Stimulated activated CD4-positive, alpha-beta T cell treated with anti-CD3 and anti-CD28 coated beads, Interleukin-4, amount 100 ng/mL, for 4 hours (primary cell): ENCODE measurements at places on chromosomes 16 and 17.

- DNase-seq, result no peak
Measured at GRCh38 chr17:36979565-36979941, 30.8 kb downstream of the AATF start.

GRCh38 chr16:57038166-57038565 lies 48.8 kb downstream of the NLRC5 start:
- DNase-seq, result no peak

GRCh38 chr17:20063665-20064648 lies 54.8 kb downstream of the SPECC1 start:
- no peak for DNase-seq

DNA sequence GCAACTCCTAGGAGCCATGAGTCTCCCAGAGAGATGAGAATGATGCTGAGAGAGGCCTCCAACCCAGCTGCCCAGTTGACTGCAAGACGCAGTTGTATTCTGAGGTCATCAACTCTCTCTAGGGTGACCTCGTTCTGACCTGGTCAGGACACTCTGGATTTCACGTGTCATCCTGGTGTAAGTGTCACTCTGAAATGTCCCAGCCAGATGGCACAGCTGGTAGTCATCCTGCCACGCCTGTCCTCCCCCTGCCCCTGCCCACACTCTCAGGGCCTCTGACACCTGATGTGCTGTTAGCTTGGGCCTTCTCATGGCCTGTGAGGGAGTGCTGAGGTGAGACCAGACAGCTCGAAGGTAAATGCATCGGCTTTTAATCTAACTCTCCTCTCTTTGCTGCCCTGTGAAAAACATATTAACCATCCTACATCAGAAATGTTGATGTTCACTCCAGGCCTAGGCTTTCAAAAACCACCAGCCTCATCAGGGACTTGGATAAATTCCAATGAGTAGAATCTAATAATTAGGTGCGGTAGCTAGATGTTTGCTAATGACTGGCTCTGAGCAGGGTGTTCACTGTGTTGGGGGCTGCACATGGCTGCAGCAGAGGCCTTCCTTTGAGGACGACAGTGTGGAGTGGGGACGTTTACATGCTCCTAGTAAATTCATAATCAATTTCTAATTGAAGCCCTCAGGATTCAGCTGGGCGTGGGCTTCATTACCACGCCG lies 13.8 kb downstream of the MLYCD start:
- no peak for DNase-seq

- no peak for DNase-seq
Measured at GRCh38 chr17:10127819-10128425, 70.5 kb downstream of the GAS7 start.

- peak; percentile 65 for DNase-seq
Measured at GRCh38 chr17:74738051-74738996, 1.3 kb downstream of the RAB37 start.

GRCh38 chr17:69763503-69763902 lies 311.5 kb upstream of the KCNJ16 start:
- DNase-seq, result no peak

- DNase-seq, result no peak
Measured at GRCh38 chr17:57971572-57971971, 16.4 kb upstream of the CUEDC1 start.

GRCh38 chr16:2471016-2471652 lies at the start of gene NTN3:
TSS of gene NTN3 (plus strand) at chr16:2471297. CDS start at chr16:2471702, 405 bp downstream.
- DNase-seq, result no peak

- DNase-seq, result no peak
Measured at GRCh38 chr16:55534756-55535155, 25.9 kb downstream of the LPCAT2 start.

GRCh38 chr17:36705874-36706731 lies 104.7 kb downstream of the MRM1 start:
- DNase-seq, result peak; percentile 34

DNA sequence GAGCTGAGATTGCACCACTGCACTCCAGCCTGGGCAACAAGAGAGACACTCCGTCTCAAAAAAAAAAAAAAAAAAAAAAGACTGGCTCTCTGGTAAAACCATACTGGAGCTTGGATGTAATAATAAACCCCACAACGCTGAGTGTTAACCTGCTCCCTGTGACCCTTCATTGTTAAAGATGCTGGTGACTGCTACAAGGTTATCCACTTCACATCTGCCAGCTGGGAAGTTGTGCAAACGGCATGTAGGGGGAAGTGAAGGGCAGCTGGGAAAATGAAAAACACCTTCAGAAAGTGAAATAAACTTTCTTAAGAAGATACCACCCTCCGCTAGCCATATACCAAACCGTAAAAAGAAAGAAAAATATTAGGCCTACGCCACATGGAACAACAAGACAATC lies 131.0 kb upstream of the NUDT7 start:
- no peak for DNase-seq

- DNase-seq, result no peak
Measured at GRCh38 chr16:17215936-17216335, 254.8 kb downstream of the XYLT1 start.

GRCh38 chr17:11921296-11921695 lies 76.0 kb downstream of the ZNF18 start:
- no peak for DNase-seq

GRCh38 chr17:62641951-62642350 lies 14.5 kb downstream of the MRC2 start:
- DNase-seq, result no peak

DNA sequence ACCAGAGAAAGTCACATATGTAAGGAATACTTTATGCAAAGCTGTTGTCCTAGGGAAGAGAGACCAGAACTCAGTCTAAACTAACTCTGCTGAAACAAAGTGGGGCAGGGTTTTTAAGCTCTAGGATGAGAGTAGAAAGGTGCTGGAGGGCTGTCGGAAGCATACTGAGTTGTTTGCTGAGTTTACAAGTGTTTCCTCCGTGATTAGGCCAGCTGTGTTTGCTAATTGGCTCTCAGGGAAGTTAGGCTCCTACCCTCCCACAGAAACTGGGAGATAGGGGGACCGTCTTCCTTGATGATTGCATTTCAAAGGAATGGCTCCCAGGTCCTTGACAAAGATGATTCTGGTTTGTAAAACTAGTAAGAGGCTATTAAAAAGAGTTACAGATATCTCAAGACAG lies 24.4 kb upstream of the CRYM start:
- DNase-seq, result no peak

DNA sequence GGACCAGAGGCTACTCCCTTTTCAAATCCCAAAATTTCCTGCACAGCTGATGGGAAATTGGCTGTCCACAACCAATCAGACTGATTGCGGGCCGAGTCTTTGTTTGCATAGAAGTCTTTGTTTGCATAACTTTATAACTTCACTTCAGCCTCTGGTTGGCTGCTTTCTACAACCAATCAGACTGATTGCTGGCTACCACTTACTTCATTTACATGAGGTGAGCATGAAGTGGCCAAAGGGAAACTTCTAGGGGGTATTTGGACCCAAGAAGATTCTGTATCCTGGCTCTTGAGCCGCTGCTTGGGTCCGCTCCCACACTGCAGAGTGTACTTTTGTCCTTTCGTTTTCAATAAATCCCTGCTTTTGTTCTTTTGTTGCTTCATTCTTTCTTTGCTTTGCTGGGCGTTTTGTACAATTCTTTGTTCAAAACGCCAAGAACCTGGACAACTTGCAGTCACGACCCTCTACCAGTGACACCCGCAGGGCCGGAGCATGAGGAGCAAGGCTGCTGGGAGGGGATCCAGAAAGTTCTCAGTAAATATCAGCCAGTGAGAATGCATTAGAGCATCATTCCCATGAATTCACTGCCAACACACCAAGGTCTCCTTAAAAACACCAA lies 67.5 kb downstream of the IQCK start:
- no peak for DNase-seq

GRCh38 chr16:11138769-11139325 lies 117.2 kb downstream of the SOCS1 start:
- no peak for DNase-seq
